ENCODE measurements at places on chromosomes 11 and 22. TPM values are rescaled to one million over a fixed set of nuclear protein-coding genes. Genes with fewer than 3 reads are reported as not detected.

Gene TNKS1BP1
- total RNA-seq, result 206 TPM

Gene EMID1
- total RNA-seq, result 8.5 TPM

Gene SUSD2
- total RNA-seq, result 2.8 TPM

DNA sequence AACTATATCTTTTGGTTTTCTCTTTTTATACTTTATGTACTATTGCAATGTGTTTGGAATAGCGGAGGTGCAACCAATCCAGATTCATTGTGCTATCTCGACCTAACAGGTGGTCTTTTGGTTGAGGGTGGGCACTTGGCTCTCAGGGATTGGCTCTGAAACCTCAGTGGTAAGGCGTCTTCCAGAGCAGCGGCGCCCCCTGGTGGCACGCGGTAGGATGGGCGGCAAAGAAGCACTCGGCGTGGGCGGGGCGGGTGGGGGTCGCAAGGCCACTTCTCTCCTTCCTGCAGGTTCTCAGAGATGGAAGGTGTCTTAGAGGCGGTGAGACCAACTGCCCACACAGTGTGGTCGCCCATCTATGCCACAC is 19.2 kb upstream of the PLET1 start:
- no peaks in the 10 kb centered on the region for H3K36me3 ChIP-seq
- no peaks in the 10 kb centered on the region for H3K27me3 ChIP-seq
- peak; percentile 65 for DNase-seq
- no peak overlapping the region for H3K27ac ChIP-seq
- H3K4me1 ChIP-seq, result no peaks in the 10 kb centered on the region

- no peaks in the 10 kb centered on the region for H3K27me3 ChIP-seq
- H3K27ac ChIP-seq, result no peak overlapping the region
- no peak for DNase-seq
- no peak overlapping the region for H3K4me3 ChIP-seq
Measured at GRCh38 chr22:20606041-20606783, 98.8 kb downstream of the MED15 start.

DNA sequence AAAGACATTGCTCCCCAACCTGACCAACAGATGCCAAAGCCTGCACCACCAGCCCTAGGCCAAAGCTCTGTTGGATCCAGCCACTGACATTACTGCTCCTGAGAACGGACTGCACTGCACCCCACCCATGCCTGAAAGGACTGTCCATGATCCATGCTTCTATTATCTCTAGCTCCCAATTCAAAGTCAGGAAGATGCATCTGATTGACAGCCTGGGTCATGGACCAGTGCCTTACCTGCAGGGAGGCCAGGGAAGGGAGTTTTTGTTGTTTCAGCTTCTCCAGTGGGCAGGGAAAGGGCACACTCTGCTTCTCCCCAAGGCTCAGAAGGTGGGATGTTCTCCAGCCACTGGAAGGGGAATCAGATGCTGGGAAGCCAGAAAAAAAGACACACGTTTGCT is 4.8 kb upstream of the PRDM11 start:
- no peaks in the 10 kb centered on the region for H3K27me3 ChIP-seq
- no peak for DNase-seq
- no peak overlapping the region for H3K4me3 ChIP-seq

Gene OR5I1
- total RNA-seq, result not detected

- H3K4me3 ChIP-seq, result no peak overlapping the region
- H3K27ac ChIP-seq, result no peak overlapping the region
- H3K36me3 ChIP-seq, result no peaks in the 10 kb centered on the region
- peaks cover 4% of the 10 kb centered on the region for H3K4me1 ChIP-seq
- no peak for DNase-seq
Measured at GRCh38 chr11:125939081-125939521, 6.7 kb upstream of the VSIG10L2 start.

GRCh38 chr11:19374151-19374569 is 133.4 kb upstream of the E2F8 start:
- DNase-seq, result no peak
- no peaks in the 10 kb centered on the region for H3K36me3 ChIP-seq
- no peaks in the 10 kb centered on the region for H3K27me3 ChIP-seq
- no peaks in the 10 kb centered on the region for H3K4me1 ChIP-seq

Gene SORL1
- 52.7 TPM for total RNA-seq
